ENCODE measurements at places on chromosomes 6 and 20.

- no peak for DNase-seq
These were observed 796 bp upstream of the TUBB start for GRCh38 chr6:30719356-30719755.

- no peak for DNase-seq
These were observed 130.0 kb upstream of the TCF21 start for GRCh38 chr6:133758815-133759335.

GRCh38 chr6:35668744-35669450 lies 19.8 kb downstream of the FKBP5 start:
- DNase-seq = no peak

DNA sequence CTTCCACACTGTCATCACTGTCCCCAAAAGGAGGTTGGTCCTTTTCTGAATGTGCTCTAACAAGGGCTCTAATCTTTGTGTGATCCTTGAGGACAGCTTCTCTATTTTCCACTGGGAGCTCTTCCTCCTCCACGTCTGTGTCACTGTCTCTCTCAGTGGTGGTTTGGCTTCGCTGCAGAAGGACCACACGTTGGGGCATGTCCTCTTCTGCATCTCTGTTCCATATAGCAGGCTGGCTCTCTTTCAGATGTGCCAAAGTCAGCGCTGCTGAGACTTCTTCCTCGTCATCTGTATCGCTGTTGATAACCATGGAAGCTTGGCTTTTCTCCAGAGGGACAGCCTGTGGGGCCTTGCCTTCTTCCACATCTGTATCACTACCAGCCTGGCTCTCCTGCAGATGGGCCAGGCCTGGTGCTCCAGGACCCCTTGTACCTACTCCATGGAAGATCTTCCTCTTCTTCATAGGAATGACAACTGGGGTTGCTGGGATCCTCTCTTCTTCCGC lies 4.6 kb downstream of the MDC1 start:
- no peak for DNase-seq

DNA sequence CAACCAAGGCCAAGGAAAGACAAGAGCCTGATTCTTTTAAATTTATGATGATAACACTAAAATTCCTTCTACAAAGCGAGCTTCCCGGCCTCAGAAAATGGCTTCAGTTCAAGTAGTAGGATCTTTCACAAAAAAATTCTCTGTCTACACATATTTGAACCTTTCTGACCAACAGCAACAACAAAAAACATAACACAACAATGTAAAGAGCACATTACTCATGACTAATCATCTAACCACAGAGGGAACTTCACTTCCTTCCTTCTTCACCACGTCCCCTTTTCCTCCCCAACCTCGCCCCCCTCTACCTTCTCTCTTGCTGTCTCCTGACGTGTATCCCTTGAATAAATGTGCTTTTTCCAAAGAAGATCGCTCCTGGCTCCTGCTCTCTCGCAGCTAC lies 228.2 kb downstream of the MYLK4 start:
- no peak for DNase-seq

DNA sequence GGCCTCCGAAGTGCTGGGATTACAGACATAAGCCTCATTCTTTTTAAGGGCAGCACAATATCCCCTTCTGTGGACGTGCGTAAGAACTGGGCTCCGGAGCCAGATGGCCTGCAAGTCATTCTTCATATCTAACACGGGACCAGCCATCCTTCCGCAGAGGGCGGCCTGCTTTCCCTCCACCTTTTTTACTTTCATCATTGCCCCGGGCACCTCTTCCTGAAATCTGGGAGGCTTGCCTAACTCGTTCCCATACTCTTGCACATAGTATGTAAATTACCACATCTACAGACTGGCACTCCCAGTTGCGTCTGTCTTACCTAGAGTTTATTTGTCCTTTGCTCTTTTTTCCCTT lies 29.9 kb upstream of the SLC23A2 start:
- DNase-seq = no peak

- no peak for DNase-seq
These were observed 32.5 kb downstream of the SUN5 start for GRCh38 chr20:32971703-32972161.

DNA sequence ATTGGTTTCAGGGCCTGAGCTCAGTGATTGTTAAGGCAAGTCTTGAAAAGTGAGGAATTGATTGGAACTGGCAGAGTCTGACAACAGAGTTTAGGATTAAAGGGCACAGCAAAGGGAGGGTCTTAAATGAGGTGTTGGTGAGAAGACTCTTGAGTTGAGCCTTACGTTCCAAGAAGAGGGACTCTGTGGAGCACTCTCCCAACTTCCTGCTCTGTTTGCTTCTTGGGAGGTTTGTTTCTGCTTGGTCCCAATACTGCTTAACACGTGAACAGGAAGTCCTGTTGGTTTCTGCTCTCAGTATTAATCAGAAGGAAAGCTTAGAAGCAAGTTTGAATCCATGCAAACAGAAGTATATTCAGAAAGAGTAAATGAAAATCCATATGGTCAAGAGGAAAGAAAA lies 15.6 kb upstream of the SYNDIG1 start:
- DNase-seq = no peak

DNA sequence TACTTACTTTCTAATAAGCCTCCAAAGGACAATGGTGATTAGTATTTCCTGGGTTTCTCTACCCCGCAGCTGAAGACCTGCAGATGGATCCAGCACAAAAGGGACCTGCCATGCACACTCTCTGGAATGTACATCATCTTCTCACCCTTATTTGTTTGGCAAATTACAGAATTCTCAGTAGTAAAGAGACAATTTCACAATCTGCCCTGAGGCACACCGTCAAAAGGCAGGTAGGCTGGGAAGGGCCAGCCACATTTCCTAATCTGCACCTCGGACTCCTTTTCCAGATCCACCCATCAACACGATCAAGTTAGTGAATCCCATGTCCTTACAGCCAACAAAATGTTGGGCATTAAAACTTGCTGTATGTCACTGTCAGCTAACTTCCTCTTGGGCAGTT lies 4.9 kb downstream of the OVOL2 start:
- DNase-seq = no peak

- DNase-seq = peak; percentile 84
These were observed 884 bp upstream of the CUTA start for GRCh38 chr6:33418690-33419291.

DNA sequence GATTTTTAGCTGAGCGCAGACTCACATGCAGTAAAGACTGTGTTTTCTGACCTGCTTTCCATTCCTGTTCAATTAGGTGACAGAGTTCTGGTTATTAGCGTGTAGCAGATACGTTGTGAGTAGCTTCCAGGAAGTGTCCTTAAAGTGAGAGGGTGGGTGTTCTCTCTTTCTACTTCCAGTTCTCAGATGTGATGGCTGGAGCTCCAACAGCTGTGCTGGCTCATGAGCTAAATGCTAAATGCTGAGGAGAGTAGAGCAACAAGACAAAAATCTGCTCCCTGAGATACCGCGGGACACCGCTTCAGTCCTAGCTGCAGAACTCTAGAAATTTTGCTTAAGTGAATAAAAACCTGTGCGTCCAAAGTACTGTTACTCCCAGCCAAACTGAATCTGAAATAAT lies 38.2 kb upstream of the FYN start:
- no peak for DNase-seq

- no peak for DNase-seq
These were observed 44.3 kb downstream of the ABHD12 start for GRCh38 chr20:25346349-25346748.

- DNase-seq = no peak
These were observed 36.0 kb downstream of the TGM6 start for GRCh38 chr20:2416541-2417212.

GRCh38 chr20:22214296-22214695 lies 370.1 kb downstream of the FOXA2 start:
- DNase-seq = no peak

DNA sequence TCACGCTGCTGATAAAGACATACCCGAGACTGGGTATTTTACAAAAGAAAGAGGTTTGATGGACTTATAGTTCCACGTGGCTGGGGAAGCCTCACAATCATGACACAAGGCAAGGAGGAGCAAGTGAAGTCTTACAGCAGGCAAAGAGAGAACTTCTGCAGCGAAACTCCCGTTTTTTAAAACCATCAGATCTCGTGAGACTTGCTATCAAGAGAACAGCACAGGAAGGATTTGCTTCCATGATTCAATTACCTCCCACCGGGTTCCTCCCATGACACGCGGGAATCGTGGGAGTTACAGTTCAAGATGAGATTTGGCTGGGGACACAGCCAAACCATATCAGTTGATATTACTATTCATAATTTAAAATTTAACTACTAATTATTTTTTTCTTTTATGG lies 157.3 kb upstream of the ATXN1 start:
- no peak for DNase-seq

DNA sequence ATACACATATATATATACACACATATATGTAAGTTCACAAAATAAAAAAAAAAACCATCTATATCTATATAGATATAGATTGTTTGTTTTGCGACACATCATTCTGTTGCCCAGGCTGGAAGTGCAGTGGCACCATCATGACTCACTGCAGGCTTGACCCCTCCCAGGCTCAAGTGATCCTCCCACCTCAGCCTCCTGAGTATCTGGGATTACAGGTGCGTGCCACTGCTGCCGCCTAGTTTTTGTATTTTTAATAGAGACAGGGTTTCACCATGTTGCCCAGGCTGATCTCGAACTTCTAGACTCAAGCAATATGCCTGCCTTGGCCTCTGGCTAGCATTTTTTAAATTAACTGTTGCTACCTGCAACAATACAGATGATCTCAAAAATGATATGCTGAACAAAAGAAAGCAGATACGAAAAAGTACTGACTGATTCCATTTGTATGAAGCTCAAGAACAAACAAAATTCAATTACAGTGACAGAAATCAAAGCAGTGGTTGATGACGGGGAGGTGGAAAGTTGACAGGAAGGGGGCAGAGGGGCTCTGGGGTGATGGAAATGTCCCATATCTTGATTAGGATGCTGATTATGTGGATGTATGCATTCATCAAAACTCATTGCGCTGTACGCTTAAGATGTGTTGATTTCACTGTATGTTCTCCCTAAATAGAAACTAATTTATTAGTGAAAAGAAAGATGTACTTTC lies 49.6 kb downstream of the ATXN1 start:
- DNase-seq = peak; percentile 81

GRCh38 chr6:96724641-96725040 lies 112.6 kb downstream of the GPR63 start:
- DNase-seq = no peak

GRCh38 chr6:31379850-31380249 lies 22.9 kb upstream of the HLA-B start:
- DNase-seq = no peak

- DNase-seq = no peak
These were observed 78.4 kb downstream of the PREX1 start for GRCh38 chr20:48749437-48749836.

DNA sequence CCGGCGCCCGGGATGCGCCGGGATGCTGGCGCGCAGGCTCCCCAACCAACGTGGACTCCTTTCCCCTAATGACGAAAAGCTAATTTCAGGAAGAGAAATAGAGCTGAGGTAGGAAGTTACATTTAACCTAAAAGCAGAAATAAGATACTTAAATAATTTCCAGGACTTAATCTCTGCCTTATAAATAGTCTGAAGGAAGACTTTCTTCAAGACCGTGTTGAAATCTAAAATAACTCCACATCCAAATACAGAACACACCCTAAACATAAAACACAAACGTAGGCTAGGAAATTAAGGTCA lies 1.3 kb downstream of the ASF1A start:
- no peak for DNase-seq

DNA sequence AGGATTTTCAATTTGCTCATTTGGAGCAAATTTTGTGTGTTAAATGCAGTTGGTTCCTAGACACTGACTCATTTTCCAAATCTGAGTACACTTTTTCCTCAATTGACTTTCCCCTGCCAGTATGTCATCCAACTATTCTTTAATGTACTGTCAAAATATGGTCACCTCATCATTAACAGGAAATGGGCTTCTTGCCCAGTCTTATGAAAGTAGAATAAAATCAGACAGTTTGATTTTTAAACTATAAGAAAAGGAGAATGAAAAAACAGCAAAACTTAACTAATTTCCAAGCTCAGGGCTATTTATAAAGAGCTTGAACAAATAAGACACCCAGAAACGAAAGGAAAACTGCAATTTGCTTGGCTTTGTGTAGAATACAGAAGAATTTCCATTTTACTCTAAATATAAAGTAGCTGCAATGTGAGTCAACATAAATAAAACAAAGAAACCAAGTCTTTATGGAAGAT lies 43.7 kb upstream of the RAB23 start:
- no peak for DNase-seq

- DNase-seq = no peak
These were observed 2.1 kb downstream of the PRSS35 start for GRCh38 chr6:83514466-83514865.

DNA sequence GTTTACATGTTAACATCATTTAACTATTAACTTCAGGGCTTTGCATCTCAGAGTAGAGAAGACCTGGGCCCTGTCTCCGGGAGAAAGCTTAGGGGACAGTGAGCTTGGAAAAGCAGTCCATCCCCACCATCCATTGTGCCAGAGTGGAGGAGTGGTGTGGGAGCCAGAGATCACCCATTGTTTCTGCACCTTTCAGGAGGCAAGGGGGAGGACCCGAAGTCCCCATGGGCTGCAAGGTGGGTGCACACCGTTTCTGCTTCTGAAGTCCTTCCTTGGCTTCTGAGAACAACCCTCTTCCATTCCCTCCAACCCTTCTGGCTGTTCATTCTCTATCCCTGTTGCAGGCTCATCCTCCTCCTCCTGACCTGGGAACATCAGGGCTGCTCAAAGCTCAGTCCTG lies 4.0 kb upstream of the PPP1R3G start:
- no peak for DNase-seq

GRCh38 chr20:33933469-33933909 lies 60.2 kb upstream of the RALY start:
- peak; percentile 51 for DNase-seq

GRCh38 chr6:40148882-40149573 lies 214.8 kb upstream of the MOCS1 start:
- no peak for DNase-seq

DNA sequence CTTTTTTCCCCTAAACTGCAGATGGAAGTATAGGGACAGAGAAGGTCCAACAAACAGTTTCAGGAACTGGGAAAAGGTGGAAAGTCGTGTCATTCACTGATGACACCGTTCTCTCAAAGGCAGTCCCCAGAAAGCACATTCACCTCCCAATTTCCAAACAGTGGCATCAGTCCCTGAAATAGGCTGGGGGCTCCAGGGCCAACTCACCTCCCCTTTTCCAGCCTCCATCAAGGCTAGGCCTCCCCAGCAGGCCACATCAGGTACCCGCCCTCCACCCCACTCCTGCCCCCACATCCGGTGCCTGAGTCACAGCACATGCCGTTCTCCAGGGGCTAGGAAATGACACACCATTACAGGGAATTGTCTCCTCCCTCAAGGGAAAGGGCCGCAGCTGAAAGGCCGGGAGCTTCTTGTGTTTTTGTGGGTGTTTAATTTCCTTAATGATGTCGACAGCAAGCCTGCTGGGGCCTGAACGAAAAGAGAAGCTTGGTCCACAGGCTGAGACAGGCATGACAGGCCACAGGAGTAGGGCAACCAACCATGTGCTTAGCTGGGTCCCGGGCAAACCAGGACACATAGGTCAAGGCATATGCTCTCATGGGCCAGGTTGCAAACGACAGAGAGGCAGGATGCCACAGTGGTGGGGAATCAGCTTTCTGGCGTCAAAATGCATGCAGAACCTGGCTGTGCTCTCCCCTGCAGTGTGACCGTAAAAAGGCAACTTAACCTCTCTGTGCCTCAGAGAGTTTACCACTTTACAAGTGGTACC lies 39.2 kb downstream of the ZMYND8 start:
- DNase-seq = peak; percentile 61
